Central memory CD4-positive, alpha-beta T cell (primary cell): ENCODE measurements at places on chromosomes 16 and 17.
A peak's percentile ranks its signal among the peaks of the same experiment; 100 is the strongest.

GRCh38 chr16:2275476-2276367, 7.8 kb upstream of the RNPS1 start:
- DNase-seq: no peak

GRCh38 chr17:3989041-3989886, 25.0 kb upstream of the ATP2A3 start:
- no peak for DNase-seq

DNA sequence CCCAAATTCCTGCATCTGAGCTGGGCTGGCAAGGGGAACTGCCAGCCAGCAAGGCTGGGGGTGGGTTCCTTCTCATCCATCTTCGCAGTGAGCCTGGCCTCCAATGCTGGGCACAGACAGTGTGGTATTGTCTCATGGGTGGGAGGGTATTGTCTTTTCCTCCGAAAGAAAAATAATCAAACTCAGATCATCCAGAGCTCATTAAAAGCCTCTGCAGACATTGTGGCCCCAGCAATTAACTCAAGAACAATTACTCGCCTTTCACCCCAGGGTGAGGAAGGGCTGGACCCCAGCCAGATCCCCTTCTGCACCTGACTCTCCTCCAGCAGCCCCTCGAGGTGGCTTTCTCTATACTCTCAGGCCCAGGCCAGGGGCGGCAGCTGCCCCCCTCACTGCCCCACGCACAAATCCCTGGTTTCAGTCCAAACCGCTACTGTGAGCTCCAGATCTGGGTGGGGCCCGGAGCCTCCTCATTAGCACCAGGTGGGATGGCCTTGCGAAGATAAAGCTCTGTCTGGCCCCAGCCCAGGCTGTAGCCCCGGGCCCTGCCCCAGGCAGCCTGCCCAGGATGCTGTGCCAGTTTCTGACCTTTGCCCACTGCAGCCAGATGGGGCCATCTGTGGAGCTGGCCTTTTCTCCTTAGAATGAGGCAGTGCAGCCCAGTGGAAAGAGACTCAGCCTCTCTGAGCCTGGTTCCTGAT, 2.3 kb upstream of the KRT15 start:
- DNase-seq: no peak

DNA sequence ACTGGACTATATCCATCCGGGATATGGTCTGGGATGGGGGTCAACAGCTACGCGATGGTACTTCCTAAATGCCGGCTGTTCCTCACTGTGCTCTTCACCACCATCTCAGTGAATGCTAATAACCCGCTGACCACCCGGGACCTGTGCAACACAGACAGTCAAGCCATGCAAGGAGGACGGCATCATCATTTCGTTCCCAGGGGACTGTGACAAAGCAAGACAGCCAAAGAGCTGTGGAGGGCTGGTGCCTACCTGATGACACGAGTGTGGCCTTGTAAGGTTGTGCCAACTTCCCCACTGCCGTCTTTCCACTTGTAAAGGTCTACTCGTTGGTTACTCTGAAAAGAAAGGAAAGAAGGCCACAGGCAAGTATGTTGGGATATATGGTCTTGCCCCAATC, 33.7 kb downstream of the WDR59 start:
- no peak for DNase-seq

DNA sequence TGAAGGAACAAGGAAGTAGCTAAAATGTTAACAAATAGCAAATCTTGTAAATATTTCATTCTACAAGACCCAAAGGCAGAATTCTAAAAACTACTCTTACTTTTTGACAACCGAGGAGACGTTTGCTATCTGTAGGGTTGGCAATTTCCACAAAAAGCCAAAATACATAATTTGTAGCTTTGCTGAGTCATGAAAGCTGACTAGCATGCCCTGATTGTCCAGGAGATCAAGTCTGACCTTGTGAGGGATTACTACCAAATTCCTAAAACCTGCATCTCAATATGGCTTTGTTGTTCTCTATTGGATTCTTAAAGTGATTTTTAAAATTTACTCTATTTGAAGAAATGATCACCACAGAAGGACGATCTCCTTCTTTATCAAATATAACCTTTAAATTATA, 10.8 kb downstream of the DNAJA2 start:
- no peak for DNase-seq

- no peak for DNase-seq
These were observed 21.1 kb upstream of the JPT2 start for GRCh38 chr16:1656808-1657617.

- no peak for DNase-seq
These were observed 4.0 kb downstream of the SDF2 start for GRCh38 chr17:28657756-28658155.

DNA sequence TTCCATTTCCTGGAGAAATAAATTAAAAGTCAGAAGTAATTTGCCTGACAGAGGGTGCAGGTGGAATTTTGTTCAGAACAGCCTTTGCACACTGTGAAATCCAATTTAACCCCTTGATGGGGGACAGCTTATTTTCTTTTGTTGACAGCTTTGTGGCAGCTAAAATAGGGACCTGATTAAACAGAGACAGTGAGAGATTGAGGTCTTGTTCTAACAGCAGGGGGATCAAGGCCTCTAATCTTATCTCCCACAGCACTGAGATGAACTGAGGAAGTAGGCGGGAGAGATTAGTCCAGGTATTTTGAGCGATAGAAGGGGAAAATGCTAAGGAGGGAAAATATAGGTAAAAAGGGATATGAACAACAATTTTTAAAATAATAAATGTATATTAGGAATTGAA, 1491.4 kb upstream of the GOT2 start:
- no peak for DNase-seq

GRCh38 chr17:77959126-77959925, 823 bp downstream of the TNRC6C start:
- DNase-seq: peak; percentile 38

- no peak for DNase-seq
These were observed 245.9 kb upstream of the RPL38 start for GRCh38 chr17:73957564-73957963.

DNA sequence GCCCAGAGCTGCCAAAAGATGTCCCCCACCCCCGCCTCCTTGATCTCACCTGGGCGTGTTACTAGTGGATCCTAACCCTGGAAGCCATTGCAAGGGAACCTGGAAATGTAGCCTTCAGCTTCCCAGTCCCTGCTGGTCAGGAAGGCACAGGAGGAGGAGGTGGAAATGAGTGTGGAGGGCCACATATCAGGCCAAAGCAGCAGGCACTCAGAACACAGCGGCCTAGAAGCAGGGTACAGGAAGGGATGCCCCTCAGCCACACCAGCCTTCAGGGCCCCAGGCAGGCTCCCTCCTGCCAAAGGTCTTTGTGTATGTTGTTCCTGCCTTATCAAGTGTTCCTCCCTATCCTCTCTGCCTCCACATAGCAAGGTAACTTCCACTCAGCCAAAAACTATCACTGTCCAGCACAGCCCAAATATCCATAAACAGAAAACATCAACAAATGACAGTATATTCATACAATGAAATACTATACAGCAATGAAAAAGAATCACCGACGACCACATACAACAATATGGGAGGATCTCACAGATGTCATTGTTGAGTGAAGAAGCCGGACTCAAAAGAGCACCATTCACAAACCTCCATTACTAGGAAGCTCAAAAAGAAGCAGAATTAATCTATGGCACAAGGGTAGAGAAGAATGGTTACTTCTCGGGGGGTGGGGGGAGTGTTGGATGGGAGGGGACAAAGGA, 28.2 kb upstream of the TNFRSF13B start:
- DNase-seq: no peak

GRCh38 chr17:50618941-50619340, 15.7 kb upstream of the ABCC3 start:
- DNase-seq: no peak

GRCh38 chr16:57268804-57269800, 15.4 kb downstream of the PLLP start:
- no peak for DNase-seq

GRCh38 chr17:76753061-76753961, 15.4 kb downstream of the MFSD11 start:
- peak; percentile 76 for DNase-seq

GRCh38 chr16:55411231-55411630, 67.8 kb upstream of the MMP2 start:
- no peak for DNase-seq

- DNase-seq: no peak
These were observed 17.1 kb downstream of the TRAF4 start for GRCh38 chr17:28760601-28761562.

GRCh38 chr16:86663685-86664521, 85.6 kb downstream of the FOXL1 start:
- DNase-seq: no peak

DNA sequence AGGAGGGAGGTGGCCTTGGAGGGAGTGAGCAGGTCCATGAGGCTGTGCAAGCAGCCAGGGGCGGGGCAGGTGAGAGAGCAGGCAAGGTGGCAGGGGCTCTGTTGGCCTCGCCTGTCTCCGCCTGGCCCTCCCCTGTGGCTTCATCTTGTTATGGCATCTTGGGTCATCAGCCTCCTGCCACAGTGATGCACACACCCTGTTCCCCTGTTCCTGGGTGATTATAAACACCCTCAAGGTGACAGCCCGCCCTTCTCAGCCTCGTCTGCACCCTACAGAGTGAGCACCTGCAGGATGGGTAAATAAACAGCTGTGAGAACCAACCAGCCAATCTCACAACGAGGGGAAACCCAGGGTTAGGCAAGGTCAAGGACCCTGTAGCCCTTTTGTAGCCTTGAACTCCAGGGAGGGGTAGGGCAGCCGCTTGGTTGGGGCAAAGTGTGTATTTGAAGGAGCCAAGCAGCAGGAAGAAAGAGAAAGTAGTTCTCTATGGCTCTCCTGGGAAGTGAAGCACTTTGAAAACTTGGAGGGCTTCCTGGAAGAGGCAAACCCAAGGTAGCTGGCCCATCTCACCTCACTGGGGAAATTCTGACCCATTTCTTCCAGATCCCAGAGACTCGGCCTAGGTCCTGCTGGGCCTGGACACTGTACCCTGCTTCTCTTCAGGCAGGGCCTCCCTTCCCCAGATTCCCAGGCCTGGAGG, 60.6 kb downstream of the NT5M start:
- no peak for DNase-seq

DNA sequence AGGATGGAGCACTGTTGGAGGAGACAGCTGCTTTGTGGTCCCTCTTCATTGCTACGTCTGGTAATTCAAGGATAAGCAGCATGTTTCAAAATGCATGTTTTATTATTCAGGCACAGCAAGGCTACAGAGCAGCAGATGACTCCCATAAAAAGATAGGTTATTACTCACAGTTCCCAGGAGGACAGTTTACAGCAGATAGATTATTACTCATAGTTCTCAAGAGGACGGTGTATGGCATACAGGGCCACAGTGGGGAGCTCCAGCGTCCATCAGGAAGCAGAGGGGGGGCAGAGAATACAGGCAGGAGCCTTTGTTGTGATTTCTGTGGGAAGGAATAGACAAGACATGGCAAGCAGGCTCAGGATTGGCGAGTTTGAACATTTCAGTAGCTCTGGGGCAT, 72.9 kb downstream of the DNAH9 start:
- DNase-seq: no peak

DNA sequence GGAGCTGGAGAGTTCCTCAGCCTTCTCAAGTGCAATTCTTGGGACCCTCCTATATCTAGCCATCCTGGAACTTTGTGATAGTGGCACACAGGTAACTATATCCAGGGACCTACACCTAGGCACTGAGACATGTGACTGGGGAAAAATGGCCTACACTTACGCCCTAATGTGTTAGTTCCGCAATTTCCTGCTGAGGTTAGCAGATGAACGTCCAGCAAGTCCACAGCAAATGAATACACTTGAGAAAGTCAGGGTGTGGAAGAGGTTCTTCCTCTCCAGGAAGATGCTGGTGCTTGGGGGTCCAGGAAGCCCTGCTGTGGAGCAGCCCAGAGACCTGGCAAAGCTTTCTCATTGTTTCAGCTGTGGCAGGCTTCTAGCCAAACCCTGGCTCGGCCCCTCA, 20.8 kb downstream of the PIK3R5 start:
- no peak for DNase-seq

GRCh38 chr16:21524068-21524751, 75.2 kb upstream of the METTL9 start:
- DNase-seq: no peak

DNA sequence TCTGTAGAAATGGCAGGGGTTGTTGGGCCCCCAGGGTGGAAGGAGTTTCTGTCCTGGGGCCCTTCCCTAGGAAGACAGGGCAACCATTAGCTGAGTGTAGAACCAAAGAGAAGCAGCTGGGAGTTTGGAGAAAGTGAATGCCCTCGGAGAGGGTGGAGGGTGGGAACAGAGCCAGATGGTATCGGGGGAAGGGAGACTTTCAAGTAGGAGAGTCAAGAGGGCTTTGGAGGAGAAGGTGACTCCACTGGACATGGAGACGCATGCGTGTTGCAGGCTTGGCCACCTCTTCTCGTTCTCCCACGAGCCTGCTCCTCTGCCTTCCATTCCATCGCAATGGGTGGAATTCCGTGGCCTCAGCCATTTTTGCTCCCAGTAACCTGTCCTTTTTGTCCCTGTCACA, 19.4 kb downstream of the SLC47A1 start:
- DNase-seq: no peak

GRCh38 chr16:528111-529011, 849 bp downstream of the CAPN15 start:
- no peak for DNase-seq
